Stimulated activated CD4-positive, alpha-beta T cell treated with anti-CD3 and anti-CD28 coated beads, Interleukin-2, amount 100 ng/mL, for 4 hours (primary cell): ENCODE measurements at places on chromosomes 16 and 17.

DNA sequence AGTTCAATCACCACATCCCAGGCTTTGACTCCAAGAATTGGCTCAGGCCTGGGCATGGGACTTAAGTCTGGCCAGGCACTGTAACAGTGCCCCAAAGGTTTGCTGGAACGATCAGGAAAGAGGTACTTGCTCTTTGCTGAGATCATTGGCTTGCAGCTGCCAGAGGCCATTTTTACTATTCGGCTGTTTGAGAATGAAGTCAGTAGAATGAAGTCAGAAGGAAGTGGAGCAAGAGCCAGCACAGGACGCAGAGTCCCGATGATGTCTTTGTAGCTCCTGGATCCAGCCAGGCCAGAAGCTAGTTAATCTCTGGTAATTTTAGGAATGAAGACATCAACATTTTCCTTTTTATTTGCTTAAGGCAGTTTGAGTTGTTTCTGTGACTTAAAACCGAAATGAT, 195.5 kb downstream of the RAB11FIP4 start:
- no peak for DNase-seq

GRCh38 chr16:64629622-64630021, 492.2 kb downstream of the CDH11 start:
- DNase-seq = no peak

DNA sequence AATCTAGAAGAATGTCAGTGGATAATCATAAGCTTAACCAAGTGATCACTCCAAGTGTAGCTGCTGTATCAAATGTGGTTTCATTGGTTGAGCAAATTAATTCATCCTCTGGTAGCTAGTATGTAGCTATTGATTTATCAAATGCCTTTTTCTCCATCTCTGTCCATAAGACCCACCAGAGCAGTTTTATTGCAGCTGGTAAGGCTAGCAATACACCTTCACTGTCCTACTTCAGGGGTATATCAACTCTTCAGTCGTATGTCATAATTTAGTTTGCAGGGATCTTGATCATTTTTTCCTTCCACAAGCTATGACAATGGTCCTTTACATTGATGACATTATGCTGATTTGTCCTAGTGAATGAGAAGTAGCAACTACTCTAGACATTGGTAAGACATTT, 158.8 kb downstream of the PRKCB start:
- DNase-seq = no peak

GRCh38 chr16:87593710-87594258, 8.5 kb upstream of the JPH3 start:
- no peak for DNase-seq

DNA sequence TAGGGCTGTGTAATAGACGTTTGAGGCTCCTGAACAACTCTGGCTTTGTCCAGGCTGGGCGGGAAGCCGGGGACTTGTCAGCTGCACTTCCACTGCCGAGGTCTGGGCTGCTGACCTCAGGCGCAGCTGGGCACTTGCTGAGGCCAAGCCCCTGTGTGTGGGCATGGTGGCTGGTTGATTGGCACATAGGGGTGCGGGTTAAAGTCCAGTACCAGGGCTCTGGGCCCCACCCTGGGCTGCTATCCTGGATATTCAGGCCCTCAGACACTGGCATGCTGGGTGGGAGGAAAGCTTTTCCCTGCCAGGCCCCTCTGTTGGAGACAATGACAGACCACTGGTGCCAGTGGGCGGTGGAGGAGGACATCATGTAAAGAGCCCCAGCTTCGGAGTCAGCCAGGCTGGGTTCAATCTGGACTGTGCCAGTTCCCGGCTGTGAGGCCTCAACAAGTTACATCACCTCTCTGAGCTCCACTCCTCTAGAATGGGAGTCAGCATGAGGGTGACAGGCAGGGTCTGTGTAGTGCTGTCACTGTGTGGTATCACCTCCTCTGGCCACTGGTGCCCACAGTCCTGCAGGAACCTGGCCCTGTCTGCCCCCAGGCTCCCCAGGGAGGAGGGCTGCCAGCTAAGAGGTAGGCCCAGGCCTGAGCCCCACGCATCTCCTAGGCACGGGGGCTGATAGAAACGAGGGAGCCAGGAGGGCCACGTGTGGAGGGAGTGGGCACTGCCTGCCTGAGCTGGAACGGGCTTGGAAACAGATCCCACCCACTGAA, 42.5 kb downstream of the PSME3IP1 start:
- no peak for DNase-seq
